ENCODE measurements at places on chromosomes 12 and 14.
A peak's percentile ranks its signal among the peaks of the same experiment; 100 is the strongest.

DNA sequence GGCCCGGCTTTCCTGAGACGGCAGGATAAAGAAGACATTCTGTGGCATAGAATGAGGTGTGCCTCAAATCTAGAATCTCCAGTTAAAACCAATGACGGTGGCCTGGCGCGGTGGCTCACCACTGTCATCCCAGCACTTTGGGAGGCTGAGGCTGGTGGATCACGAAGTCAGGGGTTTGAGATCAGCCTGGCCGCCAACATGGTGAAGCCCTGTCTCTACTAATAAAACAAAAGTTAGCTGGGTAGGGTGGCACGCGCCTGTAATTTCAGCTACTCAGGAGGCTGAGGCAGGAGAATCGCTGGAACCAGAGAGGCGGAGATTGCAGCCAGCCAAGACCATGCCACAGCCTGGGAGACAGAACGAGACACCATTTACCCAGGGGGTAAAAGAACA, 193.6 kb downstream of the ALG10 start:
- DNase-seq: no peak

GRCh38 chr14:39469094-39469710, 37.0 kb upstream of the FBXO33 start:
- no peak for DNase-seq

- no peak for DNase-seq
Observed at GRCh38 chr12:130154276-130155070, 7.8 kb upstream of the FZD10 start.

GRCh38 chr14:31572955-31573354, 11.8 kb downstream of the NUBPL start:
- DNase-seq: no peak

GRCh38 chr12:92928421-92928961, 604 bp downstream of the EEA1 start:
- peak; percentile 80 for DNase-seq

DNA sequence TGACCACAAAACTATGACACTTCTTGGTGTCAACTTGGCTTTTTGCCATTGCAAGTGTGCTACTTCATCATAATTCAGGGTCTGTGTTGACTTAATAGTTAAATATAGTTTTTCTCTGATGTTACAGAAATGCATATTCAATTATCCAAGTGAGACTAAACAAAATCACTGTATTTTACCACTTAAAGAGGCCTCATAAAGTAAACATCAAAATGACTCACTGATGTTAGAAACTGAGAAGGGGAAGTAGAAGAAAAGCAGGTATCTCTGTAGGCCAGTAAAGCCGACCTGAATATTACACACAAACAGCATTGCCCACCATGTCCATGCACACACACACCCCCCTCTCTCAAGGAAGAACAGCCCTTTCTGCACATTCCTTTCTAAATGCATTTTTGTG, 55.4 kb downstream of the RPAP3 start:
- no peak for DNase-seq

- no peak for DNase-seq
Observed at GRCh38 chr14:82084813-82085212, 551.2 kb upstream of the SEL1L start.

GRCh38 chr14:104184911-104185499, 46.6 kb downstream of the KIF26A start:
- no peak for DNase-seq

DNA sequence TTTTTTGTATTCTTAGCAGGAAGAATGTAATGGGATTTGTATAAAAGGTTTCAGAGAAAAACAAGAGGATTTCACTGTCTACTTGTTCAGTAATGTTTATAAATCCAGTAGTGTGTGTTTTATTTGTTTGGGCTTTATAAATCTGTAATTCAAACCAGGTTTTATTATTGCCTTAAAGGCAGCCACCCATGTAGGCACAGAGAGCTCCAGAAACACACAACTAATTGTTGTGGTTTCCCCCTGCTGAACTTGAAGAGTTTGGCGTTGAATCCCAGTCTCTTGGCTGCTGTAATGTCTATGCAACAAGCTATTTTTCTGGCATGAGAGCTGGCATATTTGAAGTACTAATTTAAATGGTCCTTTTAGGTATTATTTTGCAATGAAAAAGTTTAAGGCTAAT, 63.4 kb upstream of the SLCO1C1 start:
- DNase-seq: no peak

DNA sequence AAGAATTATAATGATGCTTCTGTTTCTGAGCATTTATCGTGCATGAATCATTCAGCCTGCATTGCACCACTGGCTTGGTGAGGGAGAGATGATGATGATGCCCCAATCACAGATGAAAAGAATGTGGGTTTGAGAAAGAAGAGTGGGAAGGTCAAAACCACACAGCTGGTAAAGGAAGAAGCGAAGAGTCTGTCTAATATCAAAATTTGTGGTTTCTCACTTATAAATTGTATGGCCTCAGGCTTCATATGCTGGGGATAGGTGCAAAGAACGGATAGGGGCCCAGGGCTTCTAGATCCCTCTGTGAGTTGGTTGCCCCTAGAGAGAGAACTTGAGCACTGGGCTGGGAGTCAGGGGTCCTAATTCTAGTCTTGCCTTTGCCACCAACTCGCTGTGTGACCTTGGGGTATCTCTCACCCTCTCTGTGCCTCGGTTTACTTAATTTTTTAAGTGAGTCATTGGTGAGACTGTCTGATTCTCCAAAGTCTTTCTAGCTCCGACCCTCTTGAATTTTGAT, 2.2 kb downstream of the OASL start:
- no peak for DNase-seq

GRCh38 chr12:116257215-116257614, 20.3 kb downstream of the MED13L start:
- no peak for DNase-seq

DNA sequence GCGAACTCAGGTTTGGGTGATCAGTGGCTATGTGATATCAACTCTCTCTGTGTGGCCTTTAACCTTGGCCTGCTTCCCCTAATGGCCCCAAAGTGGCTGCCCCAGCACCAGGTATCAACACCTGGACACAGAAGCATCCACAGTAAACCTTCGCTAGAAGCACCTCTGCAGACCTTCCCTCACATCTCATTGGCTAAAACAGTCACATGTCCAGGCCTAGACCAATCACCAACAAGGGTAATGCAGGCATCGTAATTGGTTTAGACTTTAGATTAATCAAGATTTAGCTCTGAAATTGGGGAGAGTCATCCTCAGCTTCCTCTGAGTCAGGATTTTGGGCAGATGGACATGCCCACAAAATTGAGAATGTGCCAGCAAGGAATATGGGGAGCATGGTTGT, 92.5 kb upstream of the MYL2 start:
- DNase-seq: no peak

- no peak for DNase-seq
Observed at GRCh38 chr14:33414041-33414440, 475.4 kb downstream of the NPAS3 start.

GRCh38 chr12:5656836-5657235, 224.9 kb downstream of the NTF3 start:
- DNase-seq: no peak

- DNase-seq: no peak
Observed at GRCh38 chr12:57735198-57735855, 3.2 kb downstream of the AGAP2 start.

- DNase-seq: no peak
Observed at GRCh38 chr12:120362516-120363273, 6.3 kb downstream of the MSI1 start.

GRCh38 chr14:102691763-102692162, 85.5 kb upstream of the TRAF3 start:
- no peak for DNase-seq

DNA sequence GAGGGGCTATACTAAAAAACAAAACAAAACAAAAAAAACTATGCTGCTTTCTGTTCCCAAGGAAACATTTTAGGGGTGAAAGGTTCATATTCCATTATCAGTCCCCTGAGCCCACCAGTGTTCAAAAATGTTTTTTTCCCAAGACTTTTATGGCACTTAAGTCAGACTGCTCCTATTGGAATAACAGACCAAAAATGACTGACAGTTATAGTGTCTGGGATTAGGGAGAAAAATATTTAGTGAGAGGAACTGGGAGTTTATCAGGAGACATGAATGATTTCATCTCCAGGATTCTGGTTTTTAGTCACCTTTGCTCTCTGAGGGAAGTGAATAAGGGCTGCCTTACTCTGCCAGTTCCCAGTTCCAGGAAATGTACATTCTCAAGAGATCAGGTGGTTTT, 68.0 kb downstream of the PDE3A start:
- DNase-seq: no peak

- no peak for DNase-seq
Observed at GRCh38 chr14:102493096-102493495, 16.5 kb downstream of the ANKRD9 start.

DNA sequence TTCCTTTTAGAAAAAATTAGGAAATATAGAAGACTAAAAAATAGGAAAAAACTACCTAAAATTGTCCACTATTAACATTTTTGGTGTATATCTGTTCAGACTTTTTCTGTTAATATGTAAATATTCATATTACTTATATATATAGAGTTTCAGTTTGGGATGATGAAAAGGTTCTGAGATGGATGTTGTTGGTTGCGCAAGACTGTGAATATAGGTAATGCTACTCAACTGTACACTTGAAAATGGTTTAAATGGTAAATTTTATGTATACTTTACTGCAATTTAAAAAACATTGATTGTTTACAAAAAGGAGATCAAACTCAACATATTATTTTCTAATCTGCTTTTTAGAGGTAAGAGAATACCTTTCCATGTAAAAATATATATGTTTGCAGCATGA, 200.9 kb downstream of the RAD51B start:
- no peak for DNase-seq

DNA sequence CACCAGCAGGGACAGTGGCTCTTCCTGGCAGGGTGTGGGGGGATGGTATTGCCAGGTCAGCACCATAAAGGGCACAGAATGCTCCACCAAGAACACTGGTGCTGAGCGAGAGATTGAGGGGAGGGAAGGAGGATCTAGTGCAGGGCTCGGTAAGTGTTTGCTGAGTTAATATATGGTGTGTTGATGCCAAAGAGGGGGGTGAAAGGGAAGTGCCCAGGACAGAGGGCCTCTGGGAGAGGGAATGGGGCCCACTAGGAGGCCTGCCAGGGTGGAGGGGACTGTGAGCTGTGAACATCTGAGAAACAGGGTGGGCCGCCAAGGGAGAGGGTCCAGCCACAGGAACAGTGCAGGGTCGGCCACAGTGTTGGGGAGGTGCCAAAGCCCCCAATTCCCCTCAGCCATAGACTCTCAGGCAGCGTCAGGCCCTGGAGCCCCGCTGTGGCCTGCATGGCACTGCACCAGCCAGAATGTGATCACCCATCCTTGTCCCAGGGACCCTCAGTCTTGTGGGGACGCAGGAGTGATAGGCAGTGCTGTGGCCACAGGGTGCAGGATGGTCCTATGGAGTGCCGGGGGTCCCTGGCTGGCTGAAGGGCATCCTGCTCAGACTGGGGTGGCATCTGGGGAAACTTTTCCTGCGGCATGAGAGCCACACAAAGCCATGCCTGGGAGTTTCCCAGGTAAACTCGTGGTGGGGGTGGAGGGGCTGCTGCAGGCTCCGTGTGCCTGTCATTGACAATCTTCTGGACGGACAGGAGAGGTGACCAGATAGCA, 11.9 kb downstream of the RIN3 start:
- DNase-seq: no peak

DNA sequence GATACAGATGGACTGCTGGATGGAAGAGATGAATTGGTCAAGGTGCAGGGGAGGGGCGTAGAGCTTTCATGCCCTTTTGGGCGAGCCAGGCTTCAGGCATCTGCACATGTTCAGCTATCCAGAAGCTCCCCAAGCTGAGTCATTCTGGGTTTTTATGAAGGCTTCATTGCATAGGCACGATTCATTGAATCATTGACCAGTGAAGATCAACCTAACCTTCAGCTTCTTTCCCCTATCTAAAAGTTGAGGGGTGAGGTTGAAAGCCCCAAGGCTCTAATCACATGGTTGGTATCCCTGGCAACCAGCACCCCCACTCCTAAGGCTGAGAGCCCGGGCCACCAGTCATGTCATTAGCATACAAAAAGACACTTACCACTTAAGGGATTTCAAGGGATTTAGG, 36.3 kb downstream of the RPS29 start:
- no peak for DNase-seq

DNA sequence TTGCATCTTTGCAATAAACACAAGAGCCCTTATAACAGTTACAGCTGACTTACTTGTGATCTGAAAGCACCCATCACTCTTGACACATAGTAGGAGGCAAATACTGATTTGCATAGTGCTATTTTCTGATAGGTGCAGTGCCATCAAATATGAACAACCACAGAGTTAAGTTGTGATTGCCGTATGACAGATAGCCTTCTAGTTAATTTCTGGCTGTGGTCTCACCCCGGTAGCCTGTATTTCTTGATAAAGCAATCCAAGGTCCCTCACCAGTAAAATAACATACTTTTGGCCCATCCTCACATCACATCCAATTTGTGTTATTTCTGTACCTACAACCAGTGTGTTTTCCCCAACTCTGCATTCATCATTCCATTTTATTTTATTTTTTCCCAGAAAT, 23.3 kb upstream of the STYK1 start:
- no peak for DNase-seq

DNA sequence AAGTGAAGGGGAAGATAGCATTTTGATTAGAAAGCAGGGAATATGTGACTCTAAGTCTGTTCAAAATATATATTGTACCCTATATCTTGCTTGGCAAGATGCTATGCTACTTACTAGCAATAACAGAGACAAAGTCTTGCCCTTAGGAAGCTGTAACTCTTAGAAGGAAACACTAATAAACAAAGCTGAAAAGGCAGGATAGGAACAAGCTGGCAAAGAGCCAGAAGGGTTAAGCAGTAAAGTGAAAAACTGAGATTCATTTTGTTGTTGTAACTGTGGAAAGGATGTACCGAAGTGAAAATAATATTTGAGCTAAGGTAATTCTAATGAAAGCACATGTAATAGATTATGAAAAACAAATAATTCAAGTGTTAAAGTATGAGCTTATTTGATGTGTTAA, 527.1 kb upstream of the FLRT2 start:
- no peak for DNase-seq

DNA sequence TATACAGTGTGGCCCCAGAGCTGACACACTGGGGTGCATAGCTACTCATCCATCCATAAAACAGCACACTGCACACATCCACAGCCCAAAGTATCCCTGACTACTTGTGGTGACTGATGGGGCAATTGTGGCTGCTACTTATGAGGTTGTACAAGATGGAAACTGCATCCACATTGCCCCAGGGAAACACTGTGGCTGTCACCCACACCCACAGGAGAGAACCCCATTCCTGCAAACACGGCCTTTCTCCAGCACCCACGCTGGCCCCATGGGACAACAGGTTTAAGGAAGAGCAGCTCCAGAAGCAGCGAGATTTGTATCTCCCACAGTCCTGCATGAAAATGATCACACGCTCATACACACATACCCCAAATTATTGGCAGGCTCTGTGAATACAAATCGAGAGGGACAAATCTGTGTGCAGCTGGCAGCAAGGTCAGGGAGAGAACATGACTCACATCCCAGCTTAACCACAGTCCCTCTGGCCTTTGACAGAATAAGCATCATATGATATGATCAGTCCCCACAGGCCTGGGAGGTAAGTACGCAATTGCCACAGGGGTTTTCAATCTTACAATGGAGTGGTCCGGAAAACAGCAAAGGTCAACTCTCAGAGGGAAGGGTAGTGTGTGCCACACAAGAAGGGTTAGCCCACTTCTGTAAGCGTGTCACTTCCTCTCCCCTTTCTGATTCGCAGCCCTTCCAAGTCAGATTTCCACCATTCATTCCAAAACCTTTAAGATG, 61.9 kb downstream of the ESR2 start:
- DNase-seq: no peak
